Activated CD4-positive, alpha-beta memory T cell treated with anti-CD3 and anti-CD28 coated beads, Interleukin-2, amount 10 ng/mL, durations not matched to agents 7 days and 5 days (primary cell): ENCODE measurements at places on chromosomes 2 and 18. TPM values are rescaled to one million over a fixed set of nuclear protein-coding genes. Genes with fewer than 3 reads are reported as not detected.

DNA sequence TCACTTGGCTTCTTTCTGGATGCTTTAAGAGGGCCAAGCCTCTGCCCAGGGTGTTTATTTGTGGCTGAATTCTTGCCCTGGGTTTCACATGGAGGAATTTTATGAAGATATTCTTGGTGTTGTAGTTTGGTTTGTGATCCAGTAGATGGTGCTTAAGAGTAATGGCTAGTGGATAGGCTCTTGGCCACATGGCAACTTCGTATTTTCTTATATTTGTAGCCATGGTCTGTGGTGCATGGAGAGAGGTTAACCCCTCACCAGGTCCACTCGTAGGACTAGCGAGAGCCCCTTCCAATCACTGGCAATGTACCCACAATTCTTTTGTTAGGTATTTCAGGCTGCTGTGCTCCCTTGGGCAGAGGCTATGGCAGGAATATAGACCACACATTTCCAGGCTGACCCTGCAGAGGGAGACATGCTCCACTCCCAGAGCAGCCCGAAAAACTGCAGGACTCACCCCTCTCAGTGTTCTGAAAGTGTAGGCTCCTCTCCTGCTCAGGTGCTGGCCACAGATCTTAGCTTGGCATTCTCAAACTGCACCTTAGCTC lies 582.1 kb upstream of the SETBP1 start:
- H3K4me1 ChIP-seq: no peaks in the 10 kb centered on the region
- no peaks in the 10 kb centered on the region for H3K36me3 ChIP-seq
- DNase-seq: no peak

- no peaks in the 10 kb centered on the region for H3K36me3 ChIP-seq
- H3K4me3 ChIP-seq: no peak overlapping the region
- peaks cover 8% of the 10 kb centered on the region for H3K27me3 ChIP-seq
These were observed 118.0 kb upstream of the RAB27B start for GRCh38 chr18:54710074-54710899.

CAVIN2 gene
- total RNA-seq: not detected

SUCLG1 gene
- 66.1 TPM for total RNA-seq

DNA sequence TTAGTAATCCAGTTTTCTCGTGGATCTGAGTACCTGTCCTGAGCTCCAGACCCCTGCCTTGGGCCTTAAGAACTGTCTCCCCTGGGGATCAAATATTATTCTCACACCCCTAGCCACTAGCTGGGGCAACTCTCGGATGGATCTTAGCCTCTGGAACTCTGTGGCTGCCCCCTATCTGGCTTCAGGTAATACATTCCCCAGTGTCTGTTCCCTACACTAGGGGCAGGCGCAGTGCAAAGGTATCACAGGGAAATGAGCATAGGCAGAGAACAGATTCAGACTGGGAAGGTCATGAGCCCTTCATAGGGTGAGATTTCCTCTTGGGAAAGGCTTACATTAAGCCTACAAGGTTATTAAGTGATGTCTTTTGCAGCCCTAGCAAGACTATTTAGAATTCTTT lies 11.2 kb upstream of the SIX2 start:
- H3K27ac ChIP-seq: no peak overlapping the region
- DNase-seq: no peak
- H3K4me1 ChIP-seq: no peaks in the 10 kb centered on the region
- H3K4me3 ChIP-seq: no peak overlapping the region

DNA sequence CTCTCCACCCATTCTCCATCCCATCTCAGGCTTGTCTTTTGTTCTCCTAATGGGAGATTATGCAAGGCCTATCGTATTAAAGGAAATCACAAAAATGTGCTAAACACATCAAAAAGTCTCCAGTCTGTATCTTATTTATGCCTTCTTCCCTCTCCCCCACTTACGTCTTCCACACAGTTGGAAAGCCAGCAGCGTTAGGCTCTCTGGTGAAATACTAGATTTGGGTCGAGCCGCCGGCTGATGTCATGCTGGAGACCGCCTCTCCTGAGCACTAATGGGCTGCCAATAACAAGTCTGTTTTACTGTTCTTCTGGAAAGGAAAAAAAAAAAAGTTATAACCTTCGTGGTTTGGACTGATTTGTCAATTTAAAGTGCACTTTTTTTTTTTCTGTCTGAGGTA lies 182.7 kb upstream of the SIX2 start:
- peaks cover 20% of the 10 kb centered on the region for H3K27me3 ChIP-seq
- no peak overlapping the region for H3K27ac ChIP-seq
- no peaks in the 10 kb centered on the region for H3K36me3 ChIP-seq
- DNase-seq: no peak
- H3K4me1 ChIP-seq: no peaks in the 10 kb centered on the region
- H3K4me3 ChIP-seq: no peak overlapping the region

- no peak overlapping the region for H3K27ac ChIP-seq
- no peak overlapping the region for H3K4me3 ChIP-seq
- H3K27me3 ChIP-seq: peaks cover 15% of the 10 kb centered on the region
- no peaks in the 10 kb centered on the region for H3K36me3 ChIP-seq
- no peaks in the 10 kb centered on the region for H3K4me1 ChIP-seq
These were observed 71.3 kb upstream of the ACKR3 start for GRCh38 chr2:236498369-236498768.

DNA sequence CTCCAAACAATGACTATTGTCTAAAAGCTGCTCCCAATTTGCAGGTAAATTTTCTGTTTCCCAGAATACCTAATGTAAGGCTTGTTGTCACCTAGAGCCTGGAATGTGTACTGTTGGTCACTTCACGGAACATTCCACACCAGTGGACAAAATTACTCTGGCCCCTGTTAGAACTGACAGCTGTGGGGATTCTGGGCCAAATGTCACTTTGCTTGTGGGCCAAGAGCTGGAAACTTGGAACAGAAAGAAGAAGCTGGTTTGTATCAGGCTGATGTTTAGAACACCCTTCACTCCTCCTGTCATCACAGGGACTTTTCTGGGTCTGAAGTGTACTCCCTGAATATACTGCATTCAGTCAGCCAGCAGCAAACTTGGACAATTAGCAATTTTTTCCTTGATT lies 495.6 kb upstream of the SYT4 start:
- H3K27ac ChIP-seq: no peak overlapping the region
- no peaks in the 10 kb centered on the region for H3K36me3 ChIP-seq
- no peaks in the 10 kb centered on the region for H3K27me3 ChIP-seq
- DNase-seq: no peak

MXD1 gene
- 40.8 TPM for total RNA-seq

DNA sequence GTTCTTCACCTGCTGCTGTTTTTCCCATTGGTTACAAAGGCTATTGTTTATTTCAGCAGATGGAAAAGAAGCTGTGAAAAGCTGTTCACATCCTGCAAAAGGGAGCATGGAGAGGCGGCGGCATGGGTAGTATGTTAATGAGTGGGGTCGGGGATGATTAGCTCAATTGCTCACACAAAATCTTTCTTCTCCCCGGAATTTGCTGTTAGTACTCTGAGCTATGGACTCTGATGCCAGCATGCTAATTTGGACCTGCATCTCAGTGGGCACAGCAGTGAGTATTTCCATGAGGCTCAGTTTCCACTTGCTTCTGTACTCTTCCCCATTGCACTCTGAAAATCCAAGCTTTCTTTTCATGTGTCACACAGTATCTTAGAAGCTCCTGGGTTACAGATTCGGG lies 61.6 kb downstream of the DNER start:
- peaks cover 10% of the 10 kb centered on the region for H3K27me3 ChIP-seq
- no peak for DNase-seq
- H3K27ac ChIP-seq: no peak overlapping the region
- no peak overlapping the region for H3K4me3 ChIP-seq
- no peaks in the 10 kb centered on the region for H3K36me3 ChIP-seq

DNA sequence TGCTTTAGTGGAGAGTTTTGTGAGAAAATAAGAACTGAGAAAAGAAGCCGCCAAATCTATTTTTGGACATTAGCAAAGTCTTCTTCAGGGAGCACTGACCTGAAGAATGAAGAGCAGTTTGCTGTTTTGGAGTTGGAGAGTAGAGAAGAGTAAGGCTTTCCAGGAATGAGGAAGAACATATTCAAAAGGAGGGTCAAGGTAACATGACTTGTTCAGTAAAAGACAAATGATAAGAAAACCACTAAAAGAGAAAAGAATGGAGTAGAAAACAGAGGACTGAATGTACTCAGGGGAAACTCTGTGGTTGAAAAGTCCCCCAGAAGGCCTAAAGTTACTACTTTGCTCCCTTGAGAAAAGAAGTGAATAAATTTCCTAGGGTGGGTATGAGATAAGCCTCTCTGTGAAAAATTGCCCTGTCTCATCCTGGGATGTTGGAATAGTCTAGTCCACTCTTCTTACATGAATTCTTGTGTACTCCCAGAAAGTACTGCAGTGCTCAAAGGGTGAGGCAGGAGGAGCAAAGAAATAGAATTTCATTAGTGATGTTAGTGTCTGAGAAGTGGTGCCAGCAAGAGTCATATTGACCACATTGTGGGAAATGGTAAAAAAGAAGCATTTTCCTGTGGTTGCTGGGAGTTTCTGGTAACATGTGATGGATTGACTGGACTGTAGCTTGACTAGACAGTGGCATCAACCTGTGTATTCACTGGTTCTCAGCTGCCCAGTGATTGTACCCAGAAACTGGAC lies 27.8 kb downstream of the MBD5 start:
- DNase-seq: no peak
- H3K4me3 ChIP-seq: no peak overlapping the region
- peaks cover 7% of the 10 kb centered on the region for H3K36me3 ChIP-seq
- H3K4me1 ChIP-seq: peaks cover 26% of the 10 kb centered on the region
- H3K27ac ChIP-seq: no peak overlapping the region
- H3K27me3 ChIP-seq: no peaks in the 10 kb centered on the region

DNA sequence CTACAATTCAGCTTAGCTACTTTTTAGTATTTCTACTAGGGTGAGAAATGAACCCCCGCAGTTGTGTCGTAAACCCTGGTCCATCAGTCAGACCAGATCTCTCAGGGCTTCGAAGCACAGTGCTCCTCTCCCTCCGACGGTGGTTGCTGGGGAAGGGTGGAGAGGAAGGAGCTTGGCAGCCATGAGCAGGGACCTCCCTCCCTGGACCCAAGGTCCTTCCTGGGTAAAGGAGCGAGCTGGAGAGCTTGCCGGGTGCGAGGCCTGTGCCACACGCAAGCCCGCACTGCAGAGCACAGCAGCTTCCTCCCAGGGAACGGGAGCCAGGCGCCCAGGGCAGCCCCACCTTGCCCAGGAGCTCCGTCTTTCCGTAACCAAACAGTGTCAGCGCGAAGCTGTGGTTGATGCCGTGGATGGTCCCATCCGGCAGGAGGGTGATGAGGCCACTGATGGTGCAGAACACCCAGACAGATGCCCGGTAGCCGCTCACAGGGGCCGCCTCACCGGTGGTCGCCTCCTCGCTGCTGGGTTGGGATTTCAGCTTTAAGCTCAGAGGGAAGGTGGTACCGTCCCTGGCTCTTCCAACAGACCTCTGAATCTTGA lies 12.5 kb downstream of the PASK start:
- H3K36me3 ChIP-seq: peaks cover 31% of the 10 kb centered on the region
- no peak for DNase-seq
- H3K27me3 ChIP-seq: no peaks in the 10 kb centered on the region

- DNase-seq: no peak
- no peaks in the 10 kb centered on the region for H3K4me1 ChIP-seq
- H3K36me3 ChIP-seq: no peaks in the 10 kb centered on the region
- H3K4me3 ChIP-seq: no peak overlapping the region
- no peak overlapping the region for H3K27ac ChIP-seq
These were observed 19.0 kb downstream of the TWSG1 start for GRCh38 chr18:9353596-9353995.

NDUFV2 gene
- total RNA-seq: 295 TPM

GRCh38 chr2:172597176-172597842 lies 41.4 kb downstream of the PDK1 start:
- H3K4me3 ChIP-seq: no peak overlapping the region
- peaks cover 62% of the 10 kb centered on the region for H3K36me3 ChIP-seq
- no peaks in the 10 kb centered on the region for H3K27me3 ChIP-seq
- DNase-seq: no peak

DNA sequence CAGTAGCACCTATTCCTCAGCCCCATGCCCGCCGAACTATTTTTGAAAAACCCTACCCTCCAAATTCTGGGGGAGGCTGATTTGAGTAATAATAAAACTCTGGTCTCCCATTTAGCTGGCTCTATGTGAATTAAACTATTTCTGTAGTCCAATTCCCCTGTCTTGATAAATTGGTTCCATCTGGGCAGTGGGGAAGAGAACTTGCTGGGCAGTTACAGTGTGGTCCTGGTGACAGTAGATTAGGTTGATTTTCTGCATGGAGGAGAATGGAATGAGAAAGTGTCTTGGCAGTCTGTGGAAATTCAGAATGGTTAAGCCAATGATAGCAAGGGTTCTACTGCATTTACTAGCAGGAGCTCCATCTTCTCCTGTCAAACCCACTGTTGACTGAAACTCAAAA lies 95.0 kb downstream of the SPP2 start:
- no peak overlapping the region for H3K27ac ChIP-seq
- H3K27me3 ChIP-seq: peaks cover 2% of the 10 kb centered on the region
- DNase-seq: no peak
- peaks cover 3% of the 10 kb centered on the region for H3K36me3 ChIP-seq
- peaks cover 34% of the 10 kb centered on the region for H3K4me1 ChIP-seq
- H3K4me3 ChIP-seq: no peak overlapping the region

DNA sequence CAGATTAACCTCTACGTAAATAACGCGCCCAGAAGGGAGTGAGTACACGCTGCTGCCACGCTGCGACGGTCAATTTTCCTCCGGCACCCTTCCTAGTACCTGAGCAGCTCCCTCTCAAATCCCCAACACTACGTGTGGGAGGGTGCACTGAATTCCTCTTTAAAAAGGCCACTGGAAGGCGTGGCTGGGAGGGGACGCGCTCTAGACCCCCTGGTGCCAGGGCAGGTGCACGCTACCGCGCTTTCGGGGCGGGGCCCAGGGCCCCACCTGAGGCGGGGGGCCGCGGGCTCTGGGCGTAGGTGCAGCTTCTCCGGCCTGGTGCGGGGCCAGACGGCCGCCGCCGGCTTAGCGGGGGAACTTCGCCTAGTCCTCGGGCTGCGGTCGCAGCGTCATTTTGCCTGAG lies 668 bp upstream of the ANKRD12 start:
- DNase-seq: peak; percentile 51
- peak overlapping the region; percentile 86 for H3K4me3 ChIP-seq
- peaks cover 54% of the 10 kb centered on the region for H3K4me1 ChIP-seq
- H3K36me3 ChIP-seq: peaks cover 61% of the 10 kb centered on the region

DNA sequence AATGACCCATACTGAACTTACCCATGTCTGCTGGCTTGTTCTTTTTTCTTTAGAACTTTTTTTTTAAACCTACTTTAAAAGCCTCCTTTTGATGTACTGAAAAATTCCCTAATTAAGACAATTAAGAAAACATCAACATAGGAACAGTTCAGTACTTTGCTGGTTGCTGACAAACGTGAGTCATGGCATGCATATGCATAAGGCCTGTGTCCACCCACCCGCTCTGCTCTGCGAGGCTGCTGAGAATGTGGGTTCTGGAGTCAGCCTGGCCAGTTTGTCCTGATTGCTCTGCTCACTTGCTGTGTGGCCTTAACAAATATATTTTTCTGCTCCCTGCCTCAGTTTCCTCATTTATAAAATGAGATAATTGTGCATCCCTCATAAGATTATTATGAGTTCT lies 27.3 kb downstream of the LAMA3 start:
- no peaks in the 10 kb centered on the region for H3K36me3 ChIP-seq
- H3K4me1 ChIP-seq: peaks cover 18% of the 10 kb centered on the region
- no peak overlapping the region for H3K4me3 ChIP-seq

IL1F10 gene
- not detected for total RNA-seq

GRCh38 chr2:75751824-75752468 lies 41.2 kb upstream of the GCFC2 start:
- H3K4me3 ChIP-seq: no peak overlapping the region
- no peak overlapping the region for H3K27ac ChIP-seq
- H3K4me1 ChIP-seq: no peaks in the 10 kb centered on the region
- DNase-seq: no peak
- no peaks in the 10 kb centered on the region for H3K36me3 ChIP-seq
- peaks cover 7% of the 10 kb centered on the region for H3K27me3 ChIP-seq

- no peak for DNase-seq
- H3K4me1 ChIP-seq: no peaks in the 10 kb centered on the region
- no peak overlapping the region for H3K4me3 ChIP-seq
- H3K27ac ChIP-seq: no peak overlapping the region
- H3K27me3 ChIP-seq: peaks cover 5% of the 10 kb centered on the region
These were observed 129.2 kb downstream of the PLA2R1 start for GRCh38 chr2:159933040-159933726.
